ENCODE measurements at places on chromosomes 6 and 20.

GRCh38 chr6:14431385-14432330 lies 314.1 kb downstream of the CD83 start:
- no peak for DNase-seq

- DNase-seq, result no peak
Observed at GRCh38 chr6:30025186-30025585, 35.9 kb upstream of the POLR1H start.

GRCh38 chr6:131825946-131826345 lies 18.1 kb downstream of the ENPP1 start:
- DNase-seq, result no peak

GRCh38 chr20:49292010-49292409 lies 14.2 kb upstream of the ZNFX1 start:
- no peak for DNase-seq

- no peak for DNase-seq
Observed at GRCh38 chr20:22985239-22985778, 49.8 kb upstream of the SSTR4 start.
